ENCODE measurements at places on chromosomes 5 and 9. TPM values are rescaled to one million over a fixed set of nuclear protein-coding genes. Genes with fewer than 3 reads are reported as not detected.

PIP5K1B gene
- 0.39 TPM for total RNA-seq

SMIM27 gene
- 5.9 TPM for total RNA-seq

KLF9 gene
- 35.5 TPM for total RNA-seq

OBP2B gene
- not detected for total RNA-seq

LRRC19 gene
- total RNA-seq: not detected

FOXD4L5 gene
- total RNA-seq: not detected

GRIA1 gene
- not detected for total RNA-seq

MELK gene
- 7.1 TPM for total RNA-seq

TSLP gene
- not detected for total RNA-seq

PCDHA13 gene
- 0.11 TPM for total RNA-seq

AIF1L gene
- total RNA-seq: 48.7 TPM

GLRA1 gene
- not detected for total RNA-seq

TAF11L10 gene
- 0.39 TPM for total RNA-seq

NR5A1 gene
- total RNA-seq: not detected

IL11RA gene
- total RNA-seq: 22.6 TPM

RNF183 gene
- not detected for total RNA-seq

CXCL14 gene
- total RNA-seq: not detected

ADAMTS16 gene
- total RNA-seq: under 0.01 TPM

SOX30 gene
- total RNA-seq: not detected
